ENCODE measurements at places on chromosomes 12 and 14.

DNA sequence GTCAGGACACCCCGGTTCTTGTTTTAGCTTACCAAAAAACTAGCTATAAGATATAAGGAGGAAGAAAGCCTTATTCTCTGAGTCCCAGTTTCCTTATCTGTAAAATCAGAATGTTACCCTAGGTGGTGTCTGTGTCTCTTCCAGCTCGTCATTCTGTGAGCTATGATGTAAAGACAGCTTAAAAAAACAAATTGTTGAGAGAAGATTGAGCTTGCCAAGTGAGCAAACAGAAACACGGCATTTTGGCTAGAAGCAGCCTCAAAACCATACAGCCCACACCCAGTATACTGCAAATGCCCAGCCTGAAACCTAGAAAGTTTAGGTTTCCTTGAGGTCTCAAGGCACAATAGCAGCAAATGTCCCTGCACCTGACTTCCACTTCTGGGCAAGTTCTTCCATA is 151.4 kb downstream of the SSPN start:
- DNase-seq, result no peak

GRCh38 chr12:11967376-11968047 is 103.2 kb upstream of the BCL2L14 start:
- DNase-seq, result no peak

DNA sequence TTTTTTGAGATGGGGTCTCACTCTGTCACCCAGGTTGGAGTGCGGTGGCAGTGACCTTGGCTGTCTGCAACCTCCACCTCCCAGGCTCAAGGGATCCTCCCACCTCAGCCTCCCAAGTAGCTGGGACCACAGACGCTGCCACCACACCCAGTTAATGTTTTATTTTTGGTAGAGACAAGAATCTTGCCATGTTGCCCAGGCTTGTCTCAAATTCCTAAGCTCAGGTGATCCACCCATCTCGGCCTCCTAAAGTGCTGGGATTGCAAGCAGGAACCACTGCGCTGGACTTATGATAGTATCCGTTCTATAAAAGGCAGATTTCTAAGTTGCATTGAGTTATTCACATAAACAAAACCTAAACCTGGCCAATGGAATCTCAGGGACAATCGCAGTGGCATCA is 321.1 kb upstream of the PRICKLE1 start:
- no peak for DNase-seq

DNA sequence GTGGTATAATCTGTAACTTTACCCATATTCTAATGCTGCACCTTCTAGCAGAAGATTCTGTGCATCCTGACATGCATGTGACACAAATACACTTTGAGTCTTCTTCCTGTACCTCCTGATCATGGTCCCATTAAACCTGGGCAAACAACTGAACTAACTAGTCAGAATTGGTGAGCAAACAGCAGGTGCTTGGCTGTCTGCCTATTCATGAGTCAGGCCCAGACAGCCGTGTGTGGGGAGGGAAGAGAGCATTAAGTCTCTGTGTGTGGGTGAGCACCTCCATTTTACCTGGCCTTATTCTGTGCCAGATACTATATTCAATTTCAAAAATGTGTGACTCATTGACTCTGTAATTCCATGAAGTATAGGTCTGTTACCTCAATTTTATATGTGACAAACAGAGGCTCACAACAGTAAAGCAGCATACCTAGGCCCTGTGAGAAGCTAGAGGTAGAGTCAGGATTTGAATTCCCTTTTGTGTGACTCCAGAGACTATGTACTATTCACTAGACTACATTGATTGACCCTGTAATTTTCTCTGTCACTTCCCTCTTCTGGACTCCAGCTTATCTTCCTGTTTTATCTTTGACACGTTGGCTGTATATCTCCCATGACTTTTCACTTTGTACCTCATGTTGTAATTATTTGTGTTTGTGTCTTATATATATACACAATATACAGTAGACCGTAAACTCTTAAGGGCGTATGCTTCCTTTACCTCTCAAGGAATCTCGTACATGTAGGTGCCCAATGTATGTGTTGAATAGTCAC is 32.2 kb downstream of the SUSD6 start:
- DNase-seq, result peak; percentile 27

DNA sequence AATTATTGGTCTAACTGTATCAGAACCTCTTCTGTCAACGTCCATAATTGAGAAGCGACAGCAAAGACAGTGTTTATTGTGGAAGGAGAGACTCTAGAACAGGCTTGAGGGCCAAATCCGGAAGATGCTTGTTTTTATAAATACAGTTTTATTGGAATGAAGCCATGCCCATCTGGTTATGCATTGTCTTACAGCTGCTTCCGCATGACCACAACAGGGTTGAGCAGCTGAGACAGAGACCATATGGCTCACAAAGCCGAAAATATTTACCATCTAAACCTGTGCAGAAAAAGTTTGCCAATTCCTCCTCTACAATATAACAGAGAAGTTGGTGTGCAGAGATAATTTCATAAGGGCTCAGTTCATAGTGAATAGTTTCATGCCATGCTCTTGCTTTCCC is 24.5 kb downstream of the PRKAB1 start:
- no peak for DNase-seq

- no peak for DNase-seq
Measured at GRCh38 chr12:129337413-129337812, 484.1 kb downstream of the GLT1D1 start.

DNA sequence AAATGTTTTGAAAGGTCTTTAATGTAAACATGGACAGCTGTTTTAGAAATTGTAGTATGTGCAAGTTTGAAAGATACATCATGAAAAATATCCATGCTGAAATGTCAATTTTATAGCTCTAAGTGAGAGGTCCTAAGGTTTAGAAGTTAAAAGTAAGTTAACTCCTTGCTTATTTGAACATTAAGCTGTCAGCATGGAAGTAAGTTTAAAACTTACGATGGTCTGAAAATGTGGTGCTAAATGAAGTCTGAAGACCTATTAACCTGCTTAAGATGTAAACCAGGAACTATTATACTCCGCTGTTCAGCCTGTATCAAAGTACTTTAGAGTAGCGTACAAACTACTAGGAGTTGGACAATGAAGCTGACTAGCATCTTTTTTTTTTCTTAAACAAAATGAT is 1082.4 kb downstream of the TMTC2 start:
- no peak for DNase-seq

- DNase-seq, result no peak
Measured at GRCh38 chr12:3751151-3752095, 1.5 kb downstream of the CRACR2A start.

Measured in CD4-positive, alpha-beta T cell treated with Interleukin-17A for 1 hour (primary cell).